ENCODE measurements at places on chromosomes 12 and 14.

DNA sequence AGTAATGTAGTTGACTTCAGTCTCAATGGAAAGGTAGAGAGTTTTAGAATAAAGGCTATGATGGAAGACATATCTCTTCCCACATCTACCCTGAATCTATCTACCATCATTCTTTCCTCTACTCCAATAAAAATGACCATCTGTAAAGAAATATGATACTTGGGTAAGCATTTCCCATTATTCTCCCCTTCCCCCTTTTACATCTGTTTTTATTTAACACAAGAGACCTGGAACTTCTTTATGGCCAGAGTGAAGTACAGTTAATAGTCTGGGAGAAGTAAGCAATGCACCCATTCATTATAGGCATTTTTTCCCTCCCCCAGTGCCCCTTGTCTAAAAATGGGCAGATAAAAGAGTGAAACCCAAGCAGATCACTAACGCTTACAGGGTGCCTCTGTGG, 6.5 kb downstream of the TPH2 start:
- no peak for DNase-seq

GRCh38 chr12:10214895-10215267, 2.2 kb downstream of the GABARAPL1 start:
- no peak for DNase-seq

DNA sequence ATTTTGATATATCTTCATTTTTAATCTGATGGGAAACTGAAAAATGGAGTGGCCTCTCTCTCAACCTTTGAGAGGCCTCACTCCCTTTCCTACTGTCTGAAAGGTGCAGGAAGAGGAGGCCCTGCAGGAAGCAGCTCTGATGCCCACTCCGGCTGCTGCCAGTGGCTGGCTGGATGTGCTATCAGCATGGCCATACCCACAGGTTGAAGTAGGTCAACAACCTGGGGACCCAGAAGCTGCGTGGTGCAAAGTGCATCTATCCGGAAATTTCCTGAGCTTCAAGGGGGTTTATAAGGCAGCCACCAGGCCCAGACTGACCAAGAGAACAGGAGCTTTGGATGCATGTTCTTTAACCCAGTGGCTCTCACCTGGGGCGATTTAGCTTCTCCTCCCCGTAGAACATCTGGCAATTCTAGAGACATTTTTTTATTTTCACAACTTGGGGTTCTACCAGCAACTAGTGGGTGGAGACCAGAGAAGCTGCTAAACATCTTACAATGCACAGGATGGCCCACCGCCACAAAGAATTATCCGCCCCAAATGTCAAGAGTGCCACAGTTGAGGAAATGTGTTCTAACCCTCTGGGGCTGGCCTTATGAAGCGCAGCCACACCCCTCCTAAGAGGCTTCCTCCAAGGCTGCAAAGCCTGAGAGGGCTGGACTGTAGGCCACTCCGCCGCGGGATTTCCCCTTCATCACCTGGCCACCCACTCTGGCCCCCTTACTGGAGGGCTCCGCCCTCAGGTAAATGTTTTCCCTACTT, 8.2 kb upstream of the BATF start:
- DNase-seq, result peak; percentile 54

GRCh38 chr14:99603471-99604277, at the start of gene CCDC85C:
Gene CCDC85C, minus strand, starts transcription at chr14:99604207. Its CDS starts 248 bp downstream, at chr14:99603959.
- peak; percentile 40 for DNase-seq

DNA sequence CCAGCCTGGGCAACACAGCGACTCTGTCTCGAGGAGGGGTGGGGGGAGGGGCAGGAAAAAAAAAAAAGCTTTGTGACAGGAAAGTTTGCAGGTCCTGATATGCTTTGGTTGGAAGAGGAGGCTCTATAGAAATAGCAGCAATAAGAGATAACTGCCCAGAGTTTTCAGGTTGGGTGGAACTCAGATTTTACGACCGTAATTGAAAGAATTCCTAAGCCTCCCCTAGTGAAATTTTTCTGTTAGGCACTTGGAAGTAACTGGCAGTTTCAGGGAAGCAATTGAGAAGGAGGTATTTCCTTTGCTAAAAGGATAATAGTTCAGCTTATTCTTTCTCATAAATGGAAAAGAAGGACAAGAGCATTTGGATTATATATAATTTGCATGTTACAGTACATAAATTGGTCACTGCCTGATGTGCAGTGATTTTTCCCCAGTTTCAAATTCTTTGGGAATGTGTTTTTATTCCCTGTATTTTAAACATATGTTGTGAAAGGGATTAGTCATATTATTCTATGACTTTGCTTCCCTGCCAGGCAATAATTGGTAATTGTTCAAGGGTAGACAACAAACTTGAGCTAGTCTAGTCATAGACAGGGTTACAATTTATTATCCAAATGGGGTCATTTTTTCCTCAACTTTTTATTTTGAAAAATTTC, 452.8 kb downstream of the AEBP2 start:
- DNase-seq, result no peak

DNA sequence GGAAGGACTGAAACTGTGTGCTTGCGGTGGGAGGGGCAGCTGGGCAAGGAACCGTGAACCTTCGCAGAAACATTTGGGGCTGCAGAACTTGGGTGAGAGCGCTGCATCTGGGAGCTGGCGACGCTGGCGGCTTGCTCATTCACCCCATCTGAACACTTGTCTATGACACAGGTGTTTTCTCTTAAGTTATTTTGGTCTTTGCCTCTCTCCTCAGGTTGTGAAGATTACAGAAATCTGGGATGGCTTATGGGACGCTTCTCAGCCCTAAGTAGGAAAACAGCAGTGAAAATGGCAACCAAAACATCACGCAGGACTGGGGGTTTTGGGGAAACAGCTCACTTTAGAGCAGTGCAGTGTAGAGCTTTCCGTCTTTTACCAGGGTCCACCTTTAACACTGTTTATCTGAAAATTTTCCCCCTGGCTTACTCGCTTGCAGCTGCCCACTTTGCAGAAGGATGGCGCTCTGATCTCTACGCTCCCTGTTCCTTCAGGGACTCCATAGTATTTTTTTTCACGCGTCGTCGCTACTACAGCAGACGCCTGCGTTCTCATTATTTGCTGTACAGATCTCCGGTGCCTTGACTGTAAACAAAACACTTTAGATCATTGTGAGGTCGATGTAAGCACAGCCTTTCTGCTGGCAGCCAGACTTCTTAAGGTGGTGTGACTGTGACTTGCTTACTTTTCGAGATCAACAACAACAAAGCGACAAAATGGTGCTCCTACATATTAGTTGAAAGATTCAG, 2.7 kb upstream of the CDKN1B start:
- peak; percentile 73 for DNase-seq

- DNase-seq, result no peak
Measured at GRCh38 chr14:93009471-93010129, 86.7 kb downstream of the CHGA start.

DNA sequence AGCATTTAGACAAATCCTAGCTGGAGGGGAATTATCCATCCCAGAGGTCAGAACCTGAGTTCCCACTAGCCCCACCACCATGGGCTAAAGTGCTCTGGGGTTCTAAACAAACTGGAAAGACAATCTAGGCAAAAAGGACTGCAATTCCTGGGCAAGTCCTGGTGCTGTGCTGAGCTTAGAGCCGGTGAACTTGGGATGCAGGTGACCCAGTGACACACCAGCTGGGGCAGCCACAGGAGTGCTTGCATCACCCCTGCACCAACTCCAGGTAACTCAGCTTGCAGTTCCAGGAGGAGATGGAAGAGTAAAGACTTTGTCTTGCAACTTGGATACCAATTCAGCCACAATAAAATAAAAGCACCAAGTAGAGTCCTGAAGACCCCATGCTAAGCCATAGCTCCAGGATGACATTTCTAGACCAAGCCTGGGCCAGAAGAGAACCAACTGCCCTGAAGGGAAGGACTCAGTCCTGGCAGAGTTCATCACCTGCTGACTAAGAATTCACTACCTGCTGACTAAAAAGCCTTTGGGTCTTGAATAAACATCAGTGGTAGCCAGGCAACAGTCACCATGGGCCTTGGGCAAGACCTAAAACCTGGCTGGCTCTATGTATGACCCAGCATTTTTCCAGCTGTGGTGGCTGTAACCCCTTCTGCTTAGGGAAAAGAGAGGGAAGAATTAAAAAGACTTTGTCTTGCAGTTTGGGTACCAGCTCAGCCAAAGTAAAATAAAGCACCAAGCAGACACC, 223.4 kb upstream of the DIO2 start:
- no peak for DNase-seq

DNA sequence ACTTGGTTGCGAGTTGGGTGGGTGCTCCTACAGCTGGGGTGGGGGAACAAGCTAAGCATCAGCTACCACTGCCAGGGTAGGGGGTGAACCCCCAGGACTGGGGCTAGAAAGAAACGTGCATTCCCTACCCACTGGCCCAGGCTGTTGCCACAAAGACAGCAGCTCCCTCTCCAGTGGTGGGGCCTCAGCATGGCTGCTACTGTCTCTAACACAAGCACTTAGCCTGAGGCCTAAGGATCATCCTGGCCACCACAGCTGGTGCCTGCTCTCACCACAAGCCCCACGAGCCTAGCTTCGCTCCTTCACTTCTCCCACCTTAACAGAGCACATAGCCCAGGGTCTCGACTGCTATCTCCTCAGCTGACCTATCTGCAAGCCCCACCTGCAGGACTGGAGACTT, 18.9 kb downstream of the SLC25A21 start:
- no peak for DNase-seq

GRCh38 chr14:36507847-36508417, 12.1 kb downstream of the NKX2-1 start:
- no peak for DNase-seq

GRCh38 chr12:125340791-125341190, 275.6 kb downstream of the AACS start:
- no peak for DNase-seq

DNA sequence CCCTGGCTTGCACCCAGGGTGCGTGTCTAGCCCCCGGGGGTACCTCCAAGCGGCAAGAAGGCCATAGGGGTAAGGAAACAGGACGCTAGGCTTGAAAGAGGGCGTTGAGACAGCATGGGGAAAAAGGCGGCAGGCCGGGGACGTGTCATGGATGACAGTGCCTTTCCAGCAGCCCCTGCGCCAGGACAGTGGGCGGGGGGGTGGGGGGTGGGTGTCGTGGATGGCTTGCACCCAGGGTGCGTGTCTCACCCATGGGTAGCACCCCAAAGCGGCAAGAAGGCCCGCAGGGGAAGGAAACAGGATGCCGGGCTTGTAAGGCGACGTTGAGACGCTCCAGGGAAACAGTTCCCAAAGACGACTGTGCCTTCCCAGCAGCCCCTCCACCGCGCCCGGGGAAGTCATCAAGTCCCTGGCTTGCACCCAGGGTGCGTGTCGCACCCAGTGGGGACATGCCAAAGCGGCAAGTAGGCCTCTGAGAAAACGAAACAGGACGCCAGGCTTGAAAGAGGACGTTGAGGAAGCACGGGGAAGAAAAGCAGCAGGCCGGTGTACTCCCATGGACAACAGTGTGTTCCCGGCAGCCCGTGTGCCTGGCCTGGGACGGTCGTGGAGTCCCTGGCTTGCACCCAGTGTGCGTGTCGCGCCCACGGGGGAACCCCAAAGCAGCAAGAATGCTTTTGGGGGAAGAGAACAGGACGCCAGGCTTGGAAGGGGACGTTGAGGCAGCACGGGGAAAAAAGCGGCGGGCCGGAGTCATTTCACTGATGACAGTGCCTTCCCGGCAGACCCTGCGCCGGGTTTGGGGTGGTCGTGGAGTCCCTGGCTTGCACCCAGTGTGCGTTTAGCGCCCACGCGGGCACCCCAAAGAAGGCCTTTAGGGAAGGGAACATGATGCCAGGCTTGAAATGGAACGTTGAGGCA, 163.5 kb upstream of the ALG10B start:
- DNase-seq, result no peak

DNA sequence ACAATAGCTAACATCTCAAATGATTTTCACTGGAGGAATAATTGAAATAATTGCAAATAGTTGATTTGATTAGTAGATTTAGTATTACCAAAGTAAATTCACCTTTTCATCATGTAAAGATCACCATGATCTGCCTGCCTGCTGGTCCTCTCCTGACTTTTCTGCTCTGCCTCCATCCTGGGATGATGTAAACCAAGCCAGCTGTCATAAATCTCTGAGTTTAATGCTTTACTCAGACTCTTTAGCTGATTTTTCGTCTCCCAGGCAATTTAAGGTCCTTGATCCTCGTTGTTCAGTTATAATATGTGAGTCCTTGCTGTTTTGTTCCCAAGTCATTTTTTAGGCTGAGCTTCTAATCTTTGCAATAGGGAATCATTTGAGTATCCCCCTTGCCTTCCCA, 138.0 kb downstream of the ANO4 start:
- no peak for DNase-seq

GRCh38 chr14:83217492-83217891, 1683.8 kb upstream of the SEL1L start:
- DNase-seq, result no peak

DNA sequence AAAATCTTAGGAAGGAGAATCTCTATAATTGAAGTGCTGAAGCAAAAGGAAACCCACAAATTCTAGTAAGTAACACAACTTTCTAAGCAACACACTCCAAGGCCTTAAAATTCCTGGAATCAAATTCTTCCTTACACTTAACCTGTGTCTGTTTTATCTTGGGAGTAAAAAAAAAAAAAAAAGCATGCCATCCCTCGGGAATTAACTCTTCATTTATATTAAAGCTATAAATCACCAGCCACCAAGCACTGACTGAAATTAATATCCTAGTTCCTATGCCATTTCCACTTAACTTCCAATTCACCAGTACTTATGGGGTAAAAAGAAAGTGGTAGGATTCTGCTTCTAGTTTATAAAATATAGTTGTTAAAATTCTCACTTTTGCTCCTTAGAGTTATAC, 238.1 kb downstream of the SLC25A21 start:
- no peak for DNase-seq

Data from CD4-positive, alpha-beta T cell treated with Interleukin-15 for 4 hours (primary cell).